ENCODE measurements at places on chromosomes 6 and 20. TPM values are rescaled to one million over a fixed set of nuclear protein-coding genes. Genes with fewer than 3 reads are reported as not detected.

The C6orf58 gene
- total RNA-seq: not detected

The ATP6V1G2 gene
- 1.2 TPM for total RNA-seq

The PHACTR1 gene
- 2.5 TPM for total RNA-seq

The OR2H2 gene
- not detected for total RNA-seq

The DEFB124 gene
- total RNA-seq: not detected

The KCNK5 gene
- total RNA-seq: 0.15 TPM

The CRIP3 gene
- total RNA-seq: not detected

The HLA-DQB1 gene
- not detected for total RNA-seq

The CLPSL2 gene
- total RNA-seq: not detected

The PACSIN1 gene
- not detected for total RNA-seq

The LGSN gene
- not detected for total RNA-seq

The SPDEF gene
- total RNA-seq: not detected

The NKX2-2 gene
- not detected for total RNA-seq

The ETV7 gene
- 0.30 TPM for total RNA-seq

The MICB gene
- total RNA-seq: 22.4 TPM

The OPRM1 gene
- not detected for total RNA-seq

The ACAT2 gene
- 160 TPM for total RNA-seq

The BTN1A1 gene
- total RNA-seq: not detected

The RPP21 gene
- 85.0 TPM for total RNA-seq

The RRP36 gene
- total RNA-seq: 114 TPM

The SLC25A27 gene
- 2.4 TPM for total RNA-seq

The OXT gene
- not detected for total RNA-seq

The SPTLC3 gene
- total RNA-seq: 4.8 TPM

The GPLD1 gene
- 0.15 TPM for total RNA-seq

The SYCP2L gene
- total RNA-seq: 0.30 TPM

The CAGE1 gene
- not detected for total RNA-seq

The OR10C1 gene
- total RNA-seq: not detected

The SLC22A3 gene
- not detected for total RNA-seq

The TSBP1 gene
- not detected for total RNA-seq

The NANP gene
- total RNA-seq: 5.5 TPM

The RPN2 gene
- total RNA-seq: 211 TPM

The GRIK2 gene
- total RNA-seq: 0.15 TPM

The IRF4 gene
- not detected for total RNA-seq

The RAB22A gene
- 8.1 TPM for total RNA-seq

The ENPP5 gene
- 1.0 TPM for total RNA-seq

The VGLL2 gene
- not detected for total RNA-seq

The COL12A1 gene
- total RNA-seq: 152 TPM

The COL11A2 gene
- total RNA-seq: 1.2 TPM

The HIVEP1 gene
- 4.8 TPM for total RNA-seq

The ADGRB3 gene
- 0.17 TPM for total RNA-seq

The RAET1E gene
- not detected for total RNA-seq

The MAFB gene
- 1.0 TPM for total RNA-seq

The ID4 gene
- total RNA-seq: 0.89 TPM

The HLA-F gene
- not detected for total RNA-seq

The GPX5 gene
- total RNA-seq: not detected

The ITPR3 gene
- 24.5 TPM for total RNA-seq

The CITED2 gene
- total RNA-seq: 268 TPM

The BPIFB4 gene
- not detected for total RNA-seq

The KCNK15 gene
- not detected for total RNA-seq

The LY86 gene
- not detected for total RNA-seq

The AVP gene
- total RNA-seq: not detected

The KLC4 gene
- 8.3 TPM for total RNA-seq

All from bronchus fibroblast of lung (primary cell).